Stimulated activated CD8-positive, alpha-beta memory T cell treated with anti-CD3 and anti-CD28 coated beads, Interleukin-15, amount 100 ng/mL, for 48 hours (primary cell): ENCODE measurements at places on chromosomes 1 and 21.

GRCh38 chr1:66850989-66851388 is 49.9 kb upstream of the INSL5 start:
- DNase-seq = no peak

DNA sequence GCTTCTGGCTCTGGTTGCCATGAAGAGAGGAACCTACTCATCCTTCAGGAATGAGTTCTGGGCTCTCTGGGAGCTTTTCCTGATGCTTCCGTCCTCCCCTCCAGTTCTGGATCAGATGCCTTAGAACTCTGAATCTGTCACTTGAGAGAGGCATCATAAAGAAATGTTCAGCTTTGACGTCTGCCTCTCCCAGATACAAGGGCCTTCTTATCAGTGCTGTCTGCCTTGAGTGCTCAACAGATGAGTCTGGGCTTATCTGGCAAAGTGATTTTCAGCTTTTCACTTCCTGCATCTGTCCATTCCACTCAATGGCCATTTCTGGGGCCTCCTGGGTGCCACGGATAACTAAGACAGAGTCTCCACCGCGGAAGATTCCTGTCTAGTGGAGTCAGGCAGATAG is 12.3 kb upstream of the OTUD3 start:
- DNase-seq = no peak

DNA sequence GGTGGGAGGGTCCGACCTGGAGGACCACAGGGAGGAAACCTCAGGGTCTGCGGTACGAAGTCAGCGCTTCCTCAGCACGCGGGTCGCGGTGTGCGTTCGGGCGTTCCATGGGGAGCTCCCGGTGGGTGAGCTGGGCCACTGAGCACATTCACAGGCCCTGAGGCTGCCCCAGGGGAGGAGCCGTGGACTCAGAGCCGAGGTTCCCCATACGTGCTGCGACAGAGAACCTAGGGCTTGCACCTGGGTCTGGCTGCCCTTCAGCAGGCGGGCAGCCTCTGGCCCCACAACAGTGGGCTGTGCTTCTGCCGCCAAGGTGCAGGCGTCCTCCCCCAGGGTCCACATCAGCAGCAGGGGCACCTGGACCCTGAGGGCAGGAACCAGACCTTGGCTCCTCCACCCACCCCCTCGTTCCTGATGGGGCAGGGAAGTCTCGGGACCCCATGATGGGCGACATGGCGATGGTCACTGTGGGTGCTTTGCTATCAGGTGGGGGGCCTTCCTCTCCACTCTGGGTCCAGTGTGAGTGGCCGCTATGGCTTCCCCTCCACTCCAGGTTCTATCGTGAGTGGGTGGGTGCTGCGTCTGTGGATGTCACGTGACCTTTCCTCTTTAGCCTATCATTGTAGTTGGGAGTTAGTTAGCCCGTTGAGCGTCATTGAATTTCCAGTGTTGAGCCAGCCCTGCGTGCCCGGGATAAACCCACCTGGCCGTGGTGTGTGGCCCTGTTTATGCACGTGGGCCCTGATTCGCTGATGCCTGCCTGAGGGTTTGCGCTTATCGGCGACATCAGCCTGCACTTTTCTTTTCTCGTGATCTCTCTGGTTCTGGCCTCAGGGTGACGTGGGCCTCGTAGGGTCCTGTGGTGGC is 27.9 kb downstream of the FTCD start:
- no peak for DNase-seq

DNA sequence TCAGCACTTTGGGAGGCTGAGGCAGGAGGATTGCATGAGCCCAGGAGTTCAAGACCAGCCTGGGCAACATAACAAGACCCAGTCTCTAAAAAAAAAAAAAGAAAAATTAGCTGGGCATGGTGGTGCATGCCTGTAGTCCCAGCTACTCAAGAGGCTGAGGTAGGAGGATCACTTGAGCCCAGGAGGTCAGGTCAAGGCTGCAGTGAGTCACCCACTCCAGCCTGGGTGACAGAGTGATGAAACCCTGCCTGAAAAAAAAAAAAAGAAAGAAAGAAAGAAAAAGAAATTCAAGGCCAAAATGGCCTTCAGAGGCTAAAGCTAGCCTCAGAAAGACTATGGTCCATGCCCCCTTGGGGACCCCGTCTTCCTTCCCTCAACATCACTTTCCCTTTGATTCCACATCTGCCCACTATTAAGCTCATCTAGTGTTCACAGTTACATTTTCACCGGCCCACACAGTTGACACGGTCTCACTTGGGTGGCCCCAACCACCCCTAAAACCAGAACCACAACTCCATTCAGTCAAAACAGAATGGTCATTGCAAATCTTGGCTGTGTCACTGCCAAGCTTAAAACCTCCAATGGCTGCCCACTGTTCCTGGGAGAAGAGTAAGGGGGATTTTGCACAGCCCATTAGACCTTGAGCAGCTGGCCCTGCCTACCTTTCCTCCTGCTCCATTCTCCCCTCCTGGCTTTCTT is 2.1 kb upstream of the CAPN8 start:
- DNase-seq = no peak

DNA sequence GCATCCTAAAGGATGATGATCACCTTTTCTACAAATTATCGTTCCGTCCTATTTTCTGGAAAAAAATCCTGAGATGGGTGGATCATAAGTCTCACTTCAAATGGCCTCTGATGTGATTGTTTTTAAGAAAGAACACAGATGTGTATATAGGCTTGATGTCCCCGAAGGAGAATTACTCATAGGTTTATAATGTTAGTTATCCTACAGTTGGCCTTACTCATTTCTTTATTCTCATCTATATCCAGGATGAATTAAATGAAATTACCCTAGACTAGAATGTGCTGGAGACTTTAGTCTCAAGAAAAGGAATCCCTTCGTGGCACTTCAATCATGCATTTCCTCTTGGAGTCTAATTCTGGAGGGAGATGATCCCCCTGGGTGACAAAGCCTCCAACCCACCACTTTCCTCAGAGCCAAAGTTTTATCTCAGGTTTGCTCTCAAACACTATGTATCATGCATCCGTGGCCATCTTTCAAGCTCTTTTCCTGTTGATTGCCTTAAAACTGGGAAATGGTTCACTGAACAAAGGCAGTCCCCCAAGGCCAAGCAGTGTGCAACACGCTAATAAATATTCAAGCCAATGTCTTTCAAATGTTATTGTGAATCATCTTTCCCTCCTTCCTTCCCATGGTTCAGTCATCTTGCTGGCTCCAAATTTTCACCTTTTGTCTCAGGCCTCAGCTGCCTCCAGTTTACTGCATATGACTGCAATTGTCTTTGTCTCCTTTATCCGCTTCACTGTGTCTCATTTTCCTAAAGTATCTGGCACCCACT is 32.5 kb upstream of the SMYD2 start:
- DNase-seq = no peak

DNA sequence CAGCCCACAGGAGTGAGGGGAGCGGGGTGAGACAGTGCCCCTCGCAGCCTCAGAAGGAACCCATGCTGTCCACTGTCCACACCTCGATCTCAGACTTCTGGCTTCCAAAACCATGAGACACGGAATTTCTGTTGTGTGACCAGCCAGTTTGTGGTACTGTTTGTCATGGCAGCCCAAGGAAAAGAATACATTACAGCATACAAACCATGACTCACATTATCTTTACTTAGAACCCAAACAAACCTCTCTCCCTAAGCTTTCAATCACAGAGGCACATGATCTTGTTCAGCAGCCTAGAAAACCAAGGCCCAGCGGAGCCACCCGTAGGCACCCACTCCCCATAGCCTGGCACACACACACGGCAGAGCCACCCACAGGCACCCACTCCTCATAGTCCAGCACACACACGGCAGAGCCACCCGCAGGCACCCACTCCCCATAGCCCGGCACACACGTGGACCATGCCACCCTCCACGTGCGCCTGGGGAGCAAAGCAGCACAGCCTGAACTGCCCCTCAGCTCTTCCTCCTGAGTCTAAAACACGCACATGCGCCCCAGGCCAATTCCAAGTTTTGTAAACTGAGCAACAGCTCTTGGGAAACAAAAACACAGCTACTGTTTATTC is 458 bp upstream of the KRTAP10-4 start:
- DNase-seq = no peak

GRCh38 chr1:21867451-21867996 is 55.5 kb downstream of the LDLRAD2 start:
- DNase-seq = no peak

- no peak for DNase-seq
These were observed at the start of gene DAB1 for GRCh38 chr1:57423656-57424211. Gene DAB1 (minus strand): TSS chr1:57424060. CDS start chr1:57291030, 133,030 bp downstream.
